Right atrium auricular region (tissue), 2 donors: ENCODE measurements at places on chromosomes 2 and 18.

- DNase-seq, result no peak
These were observed 60.0 kb downstream of the ANKRD12 start for GRCh38 chr18:9196568-9196967.

DNA sequence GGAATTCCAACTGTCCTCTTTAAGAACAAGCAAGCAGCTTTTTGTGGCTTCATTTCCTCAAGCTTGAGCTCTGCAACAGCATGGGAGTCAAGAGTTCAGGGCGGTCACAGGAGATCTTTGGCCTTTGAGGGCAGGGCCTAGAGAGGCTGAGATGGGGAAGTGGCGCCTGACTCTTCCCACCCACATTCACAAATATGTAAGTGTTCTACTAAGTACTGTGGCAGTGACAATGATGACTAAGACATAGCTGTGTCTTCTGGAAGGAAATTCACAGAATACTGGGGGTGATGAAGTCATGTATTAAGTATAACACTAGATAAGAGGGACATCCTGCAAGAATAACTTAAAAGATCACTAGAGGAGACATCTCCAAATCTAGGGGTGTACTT lies 15.0 kb downstream of the RND3 start:
- DNase-seq, result peak; percentile 73

DNA sequence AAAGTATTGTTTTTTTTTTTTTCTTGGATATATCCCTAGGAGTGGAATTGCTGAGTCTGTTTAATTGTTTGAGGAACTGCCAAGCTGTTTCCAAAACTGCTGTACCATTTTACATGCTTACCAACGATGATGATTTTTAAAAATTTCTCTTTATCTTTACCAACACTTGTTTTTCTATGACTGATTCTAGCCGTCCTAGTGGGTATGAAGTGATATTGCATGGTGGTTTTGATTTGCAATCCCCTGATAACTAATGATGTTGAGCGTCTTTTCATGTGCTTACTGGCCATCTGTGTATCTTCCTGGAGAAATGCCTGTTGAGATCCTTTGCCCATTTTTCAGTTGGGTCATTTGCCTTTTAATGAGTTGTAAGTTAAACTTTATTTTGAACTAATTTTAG lies 8.8 kb upstream of the AOX1 start:
- no peak for DNase-seq

DNA sequence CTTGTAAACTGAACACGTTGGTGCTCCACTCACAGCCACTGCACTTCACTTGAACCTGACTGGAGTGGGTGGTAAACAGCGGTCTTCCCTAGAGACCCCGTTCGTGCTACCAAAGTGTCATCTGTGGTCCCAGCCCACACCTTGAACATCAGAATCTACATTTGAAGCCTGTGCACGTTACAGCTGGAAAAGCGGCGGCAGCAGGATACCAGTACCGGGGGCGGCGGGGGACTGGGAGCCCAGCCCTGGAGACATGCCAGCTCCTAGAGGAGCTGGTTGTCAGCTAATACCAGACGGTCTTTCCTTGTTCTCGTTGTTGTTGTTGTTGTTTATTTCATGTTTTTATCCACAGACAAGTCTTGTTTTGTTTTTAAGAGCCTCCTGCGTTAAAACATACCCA lies 156.7 kb downstream of the WDSUB1 start:
- DNase-seq, result no peak

DNA sequence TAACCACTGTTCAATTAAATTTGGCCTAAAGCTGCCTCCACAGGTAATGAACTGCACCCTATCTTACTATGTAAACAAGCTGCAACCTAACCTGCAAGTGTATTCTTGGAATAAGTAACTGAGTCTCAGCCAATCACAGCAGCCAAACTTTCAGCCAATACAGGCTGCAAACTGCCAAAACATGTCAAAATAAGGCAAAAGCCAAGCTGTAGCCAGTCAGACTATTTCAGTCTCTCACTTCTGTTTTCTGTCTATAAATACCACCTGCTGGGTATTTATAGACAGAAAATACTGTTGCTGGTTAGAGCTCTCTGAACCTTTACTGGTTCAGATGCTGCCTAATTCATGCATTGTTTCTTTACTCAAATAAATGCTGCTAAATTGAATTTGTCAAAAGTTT lies 14.3 kb downstream of the C2orf76 start:
- DNase-seq, result no peak

GRCh38 chr18:22499421-22499820 lies 81.7 kb upstream of the CTAGE1 start:
- DNase-seq, result no peak

DNA sequence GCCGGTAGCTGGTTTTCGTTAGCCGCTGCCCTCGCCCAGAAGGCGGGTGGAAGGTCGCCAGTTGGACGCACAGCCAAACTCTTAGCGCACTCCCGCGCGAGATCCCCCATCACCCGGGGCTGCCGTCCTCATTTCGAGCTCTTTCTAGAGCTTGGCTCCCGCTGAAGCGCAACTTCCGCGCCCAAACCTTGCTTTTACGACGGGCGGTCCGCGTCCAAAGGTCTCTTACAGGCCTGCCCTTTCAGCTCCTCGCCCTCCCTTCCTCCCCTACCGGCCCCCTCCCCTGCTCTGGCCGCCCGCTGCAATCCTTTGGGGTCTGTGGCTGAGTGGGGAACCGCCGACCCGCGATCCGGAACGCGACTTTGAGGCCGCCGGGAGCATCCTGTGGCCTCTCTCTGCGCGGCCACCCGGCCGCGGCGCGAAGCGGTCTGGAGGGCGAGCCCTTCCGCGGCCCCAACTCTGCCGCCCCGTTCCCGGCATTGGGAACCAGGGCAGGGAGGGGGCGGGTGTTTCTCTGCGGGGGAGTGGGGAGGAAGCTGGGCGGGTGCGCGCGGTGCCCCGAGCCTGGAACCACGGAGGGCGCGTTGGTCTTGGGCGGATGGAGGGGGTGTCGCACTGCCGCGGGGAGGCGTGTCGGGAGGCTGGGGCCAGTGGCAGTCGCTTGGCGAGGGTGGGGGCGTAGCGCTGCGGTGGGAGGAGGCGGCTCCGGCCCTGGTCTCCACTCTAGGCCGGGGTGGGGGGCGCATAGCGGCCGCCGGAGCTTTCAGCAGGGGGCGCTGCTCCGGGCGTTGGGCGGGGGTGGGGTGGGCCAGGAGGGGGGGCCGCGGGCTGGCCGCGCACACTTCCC lies at the start of gene GDF7:
TSS of gene GDF7 (plus strand) at position 841 of the 847 bp plus-strand sequence. CDS start 96 bp downstream, outside the sequence.
- no peak for DNase-seq

- no peak for DNase-seq
These were observed 2.4 kb downstream of the MARS2 start for GRCh38 chr2:197707316-197708213.

DNA sequence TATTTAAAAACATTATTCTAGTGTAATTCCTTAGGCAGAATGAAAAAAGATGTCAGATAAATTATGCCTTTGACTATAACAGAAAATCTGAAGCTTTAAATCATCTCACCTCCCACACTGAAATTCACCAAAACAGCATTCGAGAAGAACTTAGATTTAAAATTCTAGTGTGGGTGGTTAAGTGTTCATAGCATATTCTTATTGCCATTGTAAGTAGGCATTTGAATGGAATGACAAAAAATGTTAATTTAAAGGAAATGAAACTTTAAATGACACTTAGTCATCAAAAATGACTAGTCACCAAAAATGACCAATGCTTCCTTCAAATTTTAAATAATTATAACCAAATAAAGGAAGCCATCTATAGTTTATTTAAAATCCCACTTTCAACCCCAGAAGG lies 7.0 kb upstream of the ZNF407 start:
- DNase-seq, result no peak

DNA sequence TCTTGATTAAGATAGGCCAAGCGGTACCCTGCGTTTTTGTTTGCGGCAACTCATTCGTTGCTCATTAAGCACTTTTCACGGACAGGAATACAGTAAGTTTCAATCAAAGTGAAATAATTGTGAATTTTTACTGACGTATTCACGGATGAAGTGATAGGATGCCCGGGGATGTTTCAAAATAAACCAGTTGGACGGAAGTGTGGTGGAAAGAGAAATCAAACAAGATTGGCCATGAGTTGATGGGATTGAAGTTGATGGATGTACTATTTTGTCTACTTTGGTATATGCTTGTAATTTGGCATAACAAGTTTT lies 481 bp downstream of the TMEM177 start:
- DNase-seq, result no peak

- DNase-seq, result no peak
These were observed 156.8 kb upstream of the STK17B start for GRCh38 chr2:196328088-196328680.

DNA sequence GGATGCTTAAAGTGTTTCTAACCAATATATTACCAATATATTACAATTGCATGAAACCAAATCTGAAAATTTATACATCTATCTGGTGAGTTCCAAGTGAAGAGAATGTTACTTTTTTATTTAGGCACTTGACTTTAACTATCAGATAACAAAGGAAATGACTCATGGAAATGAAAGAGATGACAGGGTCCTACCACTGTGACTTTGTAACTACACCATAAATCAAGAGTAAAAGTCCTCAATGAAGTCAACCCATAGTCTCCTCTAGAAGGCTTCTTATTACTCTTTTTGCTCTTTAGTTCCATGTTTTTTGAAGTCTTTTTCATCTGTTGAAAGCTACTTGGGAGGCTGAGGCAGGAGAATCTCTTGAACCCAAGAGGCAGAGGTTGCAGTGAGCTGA lies 545.0 kb upstream of the PIK3C3 start:
- DNase-seq, result no peak

GRCh38 chr18:58251416-58251815 lies 207.4 kb downstream of the NEDD4L start:
- no peak for DNase-seq

DNA sequence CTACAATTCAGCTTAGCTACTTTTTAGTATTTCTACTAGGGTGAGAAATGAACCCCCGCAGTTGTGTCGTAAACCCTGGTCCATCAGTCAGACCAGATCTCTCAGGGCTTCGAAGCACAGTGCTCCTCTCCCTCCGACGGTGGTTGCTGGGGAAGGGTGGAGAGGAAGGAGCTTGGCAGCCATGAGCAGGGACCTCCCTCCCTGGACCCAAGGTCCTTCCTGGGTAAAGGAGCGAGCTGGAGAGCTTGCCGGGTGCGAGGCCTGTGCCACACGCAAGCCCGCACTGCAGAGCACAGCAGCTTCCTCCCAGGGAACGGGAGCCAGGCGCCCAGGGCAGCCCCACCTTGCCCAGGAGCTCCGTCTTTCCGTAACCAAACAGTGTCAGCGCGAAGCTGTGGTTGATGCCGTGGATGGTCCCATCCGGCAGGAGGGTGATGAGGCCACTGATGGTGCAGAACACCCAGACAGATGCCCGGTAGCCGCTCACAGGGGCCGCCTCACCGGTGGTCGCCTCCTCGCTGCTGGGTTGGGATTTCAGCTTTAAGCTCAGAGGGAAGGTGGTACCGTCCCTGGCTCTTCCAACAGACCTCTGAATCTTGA lies 12.5 kb downstream of the PASK start:
- DNase-seq, result no peak

DNA sequence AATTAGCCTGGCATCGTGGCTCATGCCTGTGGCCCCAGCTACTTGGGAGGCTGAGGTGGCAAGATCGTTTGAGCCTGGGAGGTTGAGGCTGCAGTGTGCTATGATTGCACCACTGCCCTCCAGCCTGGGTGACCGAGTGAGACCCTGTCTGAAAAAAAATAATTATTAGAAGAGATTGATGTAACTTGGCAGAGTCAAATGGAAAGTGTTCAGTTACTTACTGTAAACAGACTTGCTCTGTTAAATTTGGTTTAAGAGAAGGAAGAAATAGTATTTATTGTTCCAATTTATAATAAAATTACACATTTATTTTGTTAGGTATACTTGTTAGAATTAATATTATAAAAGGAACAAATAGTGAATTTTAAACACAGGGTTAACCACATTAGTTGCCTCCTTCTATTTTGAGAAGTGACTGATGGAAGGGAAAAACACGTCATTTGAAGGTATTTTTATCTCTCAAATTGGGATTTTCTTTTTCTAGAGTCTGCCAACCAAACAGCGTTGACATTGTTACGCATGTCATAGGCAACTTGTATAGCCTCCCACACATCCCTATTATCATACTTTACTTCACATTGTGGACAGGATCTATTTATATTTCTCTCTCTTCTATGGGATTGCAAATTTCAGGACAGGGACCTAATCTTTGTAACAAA lies 118.8 kb upstream of the B3GNT2 start:
- no peak for DNase-seq

DNA sequence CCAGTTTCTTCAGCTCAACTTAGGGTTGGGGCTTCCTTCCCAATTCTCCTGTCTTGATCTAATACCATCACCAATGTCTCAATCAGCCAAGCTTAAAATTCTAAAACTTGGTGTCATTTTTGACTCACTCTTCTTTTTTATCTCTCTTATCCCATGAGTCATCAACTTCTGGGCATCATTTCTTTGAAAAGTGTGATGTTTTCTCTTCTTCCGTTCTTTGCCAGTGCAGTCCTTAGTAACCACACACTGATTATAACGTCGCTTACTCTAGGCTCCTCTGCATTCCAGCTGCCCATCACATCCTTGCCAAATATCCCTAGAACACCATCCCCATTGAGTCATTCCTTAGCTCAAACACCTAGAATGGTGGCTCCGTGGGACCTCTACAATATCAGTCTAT lies 27.4 kb upstream of the MRO start:
- no peak for DNase-seq

DNA sequence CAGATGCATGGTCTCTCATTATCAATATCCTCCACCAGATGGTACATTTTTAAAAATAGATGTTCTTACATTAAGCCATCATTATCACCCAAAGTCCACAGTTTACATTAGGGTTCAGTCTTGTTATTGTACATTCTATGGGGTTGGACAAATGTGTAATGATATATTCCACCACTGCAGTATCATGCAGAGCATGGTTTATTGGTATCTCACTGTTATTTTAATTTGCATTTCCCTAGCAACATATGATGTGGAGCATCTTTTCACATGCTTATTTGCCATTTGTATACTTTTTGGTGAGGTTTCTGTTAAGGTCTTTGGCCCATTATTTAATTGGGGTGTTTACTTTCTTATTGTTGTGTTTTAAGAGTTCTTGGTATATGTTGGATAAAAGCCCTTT lies 95.7 kb downstream of the PTH2R start:
- DNase-seq, result no peak

DNA sequence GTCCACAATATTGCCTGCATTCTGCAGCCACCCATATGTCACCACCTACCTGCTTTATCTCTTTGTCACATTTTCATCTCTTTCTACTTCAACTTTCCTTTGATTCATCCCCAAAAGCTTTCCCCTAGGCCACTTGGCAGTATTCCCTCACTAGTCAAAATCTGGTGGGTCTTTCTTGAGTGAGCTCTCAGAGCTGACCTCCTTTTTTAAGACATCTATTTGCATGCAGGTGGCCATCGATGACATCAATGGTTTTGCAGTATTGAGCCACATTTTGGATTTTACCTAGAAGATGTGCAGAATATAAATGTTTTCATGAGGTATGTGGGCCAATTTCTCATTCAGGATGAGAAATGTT lies 133.4 kb upstream of the REG3A start:
- DNase-seq, result no peak
